ENCODE measurements at places on chromosomes 6 and 20. TPM values are rescaled to one million over a fixed set of nuclear protein-coding genes. Genes with fewer than 3 reads are reported as not detected.

COL21A1 gene
- not detected for total RNA-seq

- no peak for DNase-seq
Observed at GRCh38 chr20:43138061-43138770, 51.5 kb downstream of the PTPRT start.

GRCh38 chr6:8212720-8213434 lies 110.5 kb upstream of the EEF1E1 start:
- no peak for DNase-seq

GRCh38 chr20:775679-776135 lies 7.4 kb upstream of the SLC52A3 start:
- no peak for DNase-seq

DNA sequence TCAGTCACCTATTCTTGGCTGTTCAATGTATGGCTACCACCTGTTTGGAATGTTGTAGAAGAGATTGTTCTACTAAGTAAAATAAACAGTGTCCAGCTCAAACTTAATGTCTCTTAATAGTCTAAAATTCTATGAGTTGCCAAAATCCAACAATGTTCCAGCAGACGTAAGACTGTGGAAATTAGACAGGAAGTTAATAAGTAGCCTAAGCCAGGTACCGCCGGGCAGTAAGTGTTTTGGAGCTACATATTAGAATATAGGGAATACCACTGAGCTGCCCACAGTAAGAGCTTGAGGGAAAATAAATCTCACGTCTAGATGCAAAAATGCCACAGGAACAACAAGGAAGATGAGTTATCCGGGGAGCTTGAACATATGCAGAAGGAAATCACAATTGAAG lies 7.8 kb upstream of the MANEA start:
- no peak for DNase-seq

- no peak for DNase-seq
Observed at GRCh38 chr6:17062871-17063440, 38.9 kb upstream of the STMND1 start.
